KG1 (cell line): ENCODE measurements at places on chromosomes 7 and 10.

DNA sequence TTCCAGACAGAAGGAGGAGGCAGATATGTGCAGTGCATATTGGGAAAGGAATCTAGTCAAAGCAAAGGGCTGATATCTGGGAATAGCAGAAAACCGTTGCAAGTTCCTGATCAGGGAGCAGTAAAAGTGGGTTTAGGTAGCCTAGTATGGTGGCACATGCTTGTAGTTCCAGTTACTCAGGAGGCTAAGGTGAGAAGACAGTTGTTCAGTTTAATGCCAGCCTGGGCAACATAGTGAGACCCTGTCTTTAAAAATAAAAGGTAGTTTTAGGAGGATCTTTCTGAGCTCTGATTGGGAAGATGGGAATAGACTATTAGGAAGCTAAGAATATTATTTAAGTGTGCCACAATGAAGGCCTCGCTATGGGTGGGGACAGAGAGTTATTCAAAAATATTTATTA, 1.7 kb downstream of the CCDC172 start:
- DNase-seq, result no peak

GRCh38 chr10:70652761-70653657, 19.3 kb upstream of the ADAMTS14 start:
- DNase-seq, result no peak

DNA sequence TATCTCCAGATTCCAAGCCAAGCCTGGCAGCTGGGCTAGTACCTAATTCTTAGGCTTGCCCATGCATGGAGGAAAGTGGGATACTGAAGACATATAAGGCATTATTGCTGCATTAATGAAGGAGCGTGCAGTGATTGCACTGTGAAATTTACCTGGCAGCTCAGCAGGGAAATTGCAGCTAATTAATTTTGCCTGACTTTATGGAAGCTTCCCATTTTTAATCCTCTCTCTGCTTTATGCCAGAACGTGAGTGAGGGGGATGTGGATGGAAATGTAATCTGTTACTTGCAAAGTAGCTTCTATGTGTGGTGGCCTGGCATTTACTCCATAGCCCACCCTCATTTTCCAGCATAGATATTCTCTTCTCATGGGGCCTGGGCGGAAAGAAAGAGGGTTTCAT, 134.9 kb downstream of the SH2D4B start:
- DNase-seq, result no peak

DNA sequence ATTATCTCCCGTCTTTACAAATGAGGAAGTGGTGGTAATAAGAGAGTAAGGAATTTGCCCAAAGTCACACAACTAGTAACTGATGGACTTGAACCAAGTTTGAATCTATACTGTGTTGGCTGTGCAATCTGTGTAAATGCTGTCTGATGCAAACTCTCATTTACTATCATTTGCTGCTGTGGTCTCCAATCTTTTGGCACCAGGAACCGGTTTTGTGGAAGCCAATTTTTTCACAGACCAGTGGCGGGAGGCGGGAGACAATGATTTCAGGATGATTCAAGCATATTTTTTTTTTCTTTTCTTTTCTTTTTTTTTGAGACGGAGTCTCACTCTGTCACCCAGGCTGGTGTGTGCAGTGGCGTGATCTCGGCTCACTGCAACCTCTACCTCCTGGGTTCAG, 450.0 kb upstream of the FZD8 start:
- no peak for DNase-seq

DNA sequence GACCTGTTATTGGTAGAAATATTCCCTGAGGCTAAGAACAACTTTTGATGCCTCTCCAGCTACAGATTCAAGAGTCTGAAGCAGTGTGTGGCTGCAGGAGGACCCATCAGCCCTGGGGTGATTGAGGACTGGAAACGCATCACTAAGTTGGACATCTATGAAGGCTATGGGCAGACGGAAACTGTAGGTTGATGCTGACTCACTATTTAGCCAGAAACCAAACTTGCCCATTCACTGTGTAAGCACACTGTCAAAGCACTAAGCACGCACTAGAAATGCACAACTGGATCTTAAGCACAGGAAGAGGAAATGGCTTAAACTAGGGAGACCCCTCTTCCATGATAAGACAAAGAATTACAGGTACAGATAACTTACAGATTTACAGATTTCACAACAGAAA, 20.8 kb downstream of the ACSM6 start:
- no peak for DNase-seq

- no peak for DNase-seq
Measured at GRCh38 chr7:2825559-2826227, 18.4 kb downstream of the GNA12 start.

GRCh38 chr10:11810313-11810766, 12.8 kb upstream of the PROSER2 start:
- DNase-seq, result no peak

DNA sequence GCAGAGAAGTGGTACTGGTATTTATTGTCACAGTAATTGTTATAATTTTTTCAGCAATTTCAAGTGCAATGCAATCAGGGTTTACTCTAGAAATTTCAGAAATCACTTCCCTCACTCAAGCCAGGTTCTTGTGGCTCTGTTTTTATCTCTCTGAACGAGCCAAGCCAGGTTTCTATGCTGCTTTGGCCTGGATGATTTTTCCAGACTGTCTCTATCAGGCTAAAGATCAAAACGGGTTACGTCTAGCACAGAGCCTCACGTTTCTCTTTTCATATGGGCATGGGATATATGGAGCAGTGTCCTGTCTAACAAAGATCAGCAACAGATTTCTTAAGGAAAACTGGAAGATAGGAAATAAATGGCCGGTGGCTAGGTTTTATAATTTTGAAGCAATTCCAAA, 1105.3 kb downstream of the NRG3 start:
- no peak for DNase-seq

GRCh38 chr7:39624935-39625694, 1.7 kb downstream of the RALA start:
- no peak for DNase-seq

GRCh38 chr7:40880581-40880980, 745.8 kb downstream of the SUGCT start:
- no peak for DNase-seq

DNA sequence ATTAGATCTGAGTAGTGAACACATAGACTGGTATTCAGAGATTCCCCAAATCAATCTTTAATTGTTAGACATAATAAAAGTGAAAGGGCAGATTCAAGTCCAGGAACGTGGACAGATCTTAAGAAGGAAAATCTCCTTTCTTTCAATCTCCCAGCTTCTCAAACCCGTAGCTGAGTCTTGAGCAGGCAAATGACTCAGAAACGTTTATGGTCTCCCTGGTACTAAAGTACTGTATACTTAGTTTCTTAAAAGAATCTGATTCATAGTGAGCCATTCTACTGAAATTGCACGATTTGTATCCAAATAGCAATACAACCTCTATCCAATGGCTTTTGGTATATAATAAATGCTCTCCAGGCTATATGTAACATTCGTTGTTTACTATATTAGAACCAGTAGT, 140.4 kb upstream of the RHEB start:
- DNase-seq, result no peak

DNA sequence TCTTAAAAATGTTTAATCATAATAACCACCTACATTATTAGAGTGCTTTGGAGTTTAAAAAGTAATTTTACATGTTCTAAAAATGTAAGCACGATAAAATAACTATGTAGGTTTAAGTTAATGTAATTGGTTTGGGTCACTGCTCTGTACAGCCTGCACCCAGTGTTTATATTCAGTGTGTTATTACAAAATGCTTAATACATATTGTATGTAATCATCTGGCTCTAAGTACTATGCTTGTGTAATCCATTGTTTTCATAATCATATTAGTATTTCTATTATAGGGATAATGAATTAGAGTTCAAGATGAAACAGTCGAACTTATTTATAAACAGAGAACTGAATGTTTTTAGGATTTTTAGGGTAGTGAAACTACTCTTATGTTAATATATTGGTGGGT, 13.1 kb downstream of the RPA3 start:
- no peak for DNase-seq

DNA sequence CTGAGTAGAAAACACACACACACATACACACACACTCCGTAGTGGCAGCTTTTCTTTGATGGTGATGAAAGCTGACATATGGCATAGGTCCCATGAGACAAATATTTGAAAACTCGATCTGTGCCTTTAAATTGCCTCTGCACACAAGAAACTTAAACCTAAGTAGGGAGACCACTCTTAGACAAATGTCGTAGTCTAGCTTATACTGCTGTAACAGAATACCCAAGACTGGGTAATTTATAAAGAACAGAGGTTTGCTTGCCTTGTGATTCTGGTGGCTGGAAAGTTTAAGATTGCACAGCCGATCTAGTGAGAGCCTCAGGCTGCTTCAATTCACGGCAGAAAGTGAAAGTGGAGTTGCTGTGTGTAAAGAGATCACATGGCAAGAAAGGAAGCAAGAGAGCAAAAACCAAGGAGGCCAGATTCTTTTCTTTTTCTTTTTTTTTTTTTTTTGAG, 489.4 kb upstream of the SORCS1 start:
- peak; percentile 34 for DNase-seq

GRCh38 chr10:126094537-126094936, 198.2 kb downstream of the FANK1 start:
- DNase-seq, result no peak

- no peak for DNase-seq
Measured at GRCh38 chr10:20698837-20699236, 198.3 kb downstream of the NEBL start.

DNA sequence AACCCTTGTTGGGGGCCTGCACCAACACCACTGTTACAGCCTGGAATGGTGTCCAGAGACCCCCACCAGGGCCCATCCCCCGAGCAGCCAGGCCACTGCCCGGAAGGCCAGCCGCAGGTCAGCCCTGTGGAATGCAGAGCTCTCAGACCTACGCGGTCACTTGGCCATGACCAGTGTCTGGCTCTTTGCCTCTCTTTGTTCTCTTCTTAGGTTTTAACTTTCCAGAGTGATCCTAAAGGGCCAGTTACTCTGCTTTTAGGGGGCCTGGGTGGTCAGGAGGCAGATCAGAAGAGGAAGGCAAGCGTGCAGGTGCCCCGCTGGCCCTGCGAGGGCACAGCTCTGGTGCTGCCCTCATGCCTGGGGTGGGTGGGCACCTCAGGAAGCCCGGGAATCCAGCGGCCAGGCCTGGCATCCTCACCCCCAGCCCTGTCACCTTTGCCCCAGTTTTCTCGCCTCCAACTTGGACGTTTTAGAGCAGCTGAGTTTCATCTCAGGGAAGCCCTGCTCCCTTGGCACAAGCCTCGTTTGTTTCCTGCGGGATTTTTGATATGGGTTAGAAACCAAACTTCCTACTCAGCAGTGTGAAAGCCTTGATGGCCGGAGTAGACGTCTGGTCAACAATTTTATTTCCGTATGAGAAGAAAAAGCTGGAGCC, 62.5 kb upstream of the CHST15 start:
- DNase-seq, result no peak

GRCh38 chr10:7583626-7584025, 83.1 kb downstream of the ITIH5 start:
- no peak for DNase-seq

DNA sequence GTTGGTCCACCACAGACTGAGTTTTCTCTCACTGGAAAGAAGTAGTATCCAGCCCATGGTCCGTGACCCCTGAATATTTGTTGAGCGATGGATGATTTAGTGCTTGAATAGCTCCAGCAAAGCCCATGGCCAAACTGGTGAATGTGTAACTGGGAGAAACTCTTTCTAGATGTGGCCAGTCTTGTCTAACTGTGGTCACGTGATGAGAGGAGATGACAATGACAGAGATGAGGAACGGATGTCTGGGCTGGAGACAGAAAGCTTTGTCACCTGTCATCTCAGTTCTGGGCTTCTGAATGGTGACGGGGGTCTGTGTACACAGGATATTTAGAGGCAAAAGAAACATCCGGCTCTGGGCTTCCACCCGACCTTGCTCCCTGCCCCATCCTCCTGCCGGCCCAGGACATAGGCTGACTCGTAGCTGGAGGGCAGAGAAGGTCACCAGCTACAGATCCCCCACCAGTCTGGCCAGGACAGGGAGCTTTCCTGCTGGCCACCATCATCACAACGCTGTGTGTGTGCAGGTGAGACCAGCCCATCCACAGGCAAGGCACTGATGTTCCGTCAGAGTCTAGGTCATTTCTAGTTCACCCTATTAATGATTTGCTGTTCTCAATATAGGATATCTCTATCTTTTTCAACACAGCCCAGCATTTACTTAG, 152.5 kb upstream of the TNS3 start:
- DNase-seq, result no peak

DNA sequence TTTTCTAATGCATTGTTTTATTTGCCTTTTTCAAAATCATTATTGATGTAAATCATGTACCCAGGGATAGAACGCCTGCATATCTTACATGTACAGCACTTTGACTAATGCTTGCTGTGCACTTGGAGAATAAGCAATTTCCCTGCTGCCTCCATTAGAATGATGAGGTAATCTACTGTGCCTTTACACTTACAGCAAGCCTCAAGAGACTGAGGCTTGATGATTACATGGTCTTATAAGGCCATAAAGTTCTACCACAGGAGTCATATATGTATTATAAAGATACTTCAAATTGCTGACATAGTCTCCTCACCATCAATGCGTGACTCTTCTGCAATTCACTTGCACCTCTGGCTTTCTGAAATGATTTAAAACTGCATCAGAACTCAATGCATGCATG, 328.6 kb upstream of the HGF start:
- no peak for DNase-seq

DNA sequence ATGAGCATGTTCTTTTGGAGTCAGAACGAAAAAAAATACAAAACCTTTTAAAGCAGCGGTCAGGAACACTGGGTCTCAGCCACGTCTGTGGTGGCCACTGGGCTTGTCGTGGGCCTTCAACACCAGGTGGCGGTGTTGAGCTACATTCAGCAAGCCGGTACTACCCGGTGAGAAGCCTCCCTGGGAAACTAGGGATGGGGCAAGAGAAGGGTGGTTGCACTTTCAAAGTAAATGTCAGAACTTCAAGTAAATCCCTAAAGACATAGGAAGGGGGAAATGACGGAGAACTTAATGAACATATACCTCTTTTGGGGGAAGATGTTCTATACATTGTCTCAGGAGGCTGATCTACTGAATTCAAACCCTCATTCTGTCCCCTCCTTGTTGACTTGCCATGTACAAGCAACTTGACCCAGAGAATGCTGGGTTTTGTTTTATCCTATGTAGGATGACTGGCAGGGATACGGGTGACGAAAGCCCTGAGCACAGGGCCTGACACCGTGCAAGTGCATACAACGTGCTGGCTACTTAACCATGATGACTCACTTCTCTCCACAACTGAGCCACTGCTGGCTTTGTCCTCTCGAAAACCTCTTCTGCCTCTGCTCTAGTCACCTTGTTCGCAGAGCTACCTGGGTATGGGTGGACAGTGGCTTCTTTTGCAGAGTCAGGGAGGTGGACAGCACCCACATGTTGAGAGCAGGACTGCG, 49.0 kb upstream of the BAMBI start:
- peak; percentile 15 for DNase-seq

- DNase-seq, result no peak
Measured at GRCh38 chr7:107969856-107970255, 33.1 kb downstream of the LAMB1 start.

- no peak for DNase-seq
Measured at GRCh38 chr7:30977222-30977621, 13.5 kb downstream of the GHRHR start.

- no peak for DNase-seq
Measured at GRCh38 chr10:31383810-31384588, 65.0 kb downstream of the ZEB1 start.
